Renal cortex interstitium (tissue), 15 donors: ENCODE measurements at places on chromosomes 11 and 22.

DNA sequence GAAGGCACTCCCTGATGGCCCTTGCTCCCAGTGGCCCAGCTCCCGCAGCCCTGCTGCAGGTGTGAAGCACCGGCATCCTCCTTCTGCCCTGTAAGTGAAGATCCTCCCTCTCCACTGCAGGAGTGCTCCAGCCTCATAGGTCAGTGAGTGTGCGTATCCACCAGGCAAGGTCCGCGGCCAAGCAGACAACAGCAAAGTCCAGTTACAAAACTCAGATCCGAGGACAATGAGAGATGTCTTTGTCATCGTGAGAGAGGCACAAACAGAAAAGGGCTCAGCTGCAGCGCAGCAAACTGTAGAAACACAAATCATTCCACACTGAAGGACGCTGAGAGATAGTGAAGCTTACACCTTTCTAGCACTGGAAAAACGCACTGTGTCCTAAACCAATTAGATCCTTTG is 46.1 kb downstream of the MYH9 start:
- no peak for DNase-seq

DNA sequence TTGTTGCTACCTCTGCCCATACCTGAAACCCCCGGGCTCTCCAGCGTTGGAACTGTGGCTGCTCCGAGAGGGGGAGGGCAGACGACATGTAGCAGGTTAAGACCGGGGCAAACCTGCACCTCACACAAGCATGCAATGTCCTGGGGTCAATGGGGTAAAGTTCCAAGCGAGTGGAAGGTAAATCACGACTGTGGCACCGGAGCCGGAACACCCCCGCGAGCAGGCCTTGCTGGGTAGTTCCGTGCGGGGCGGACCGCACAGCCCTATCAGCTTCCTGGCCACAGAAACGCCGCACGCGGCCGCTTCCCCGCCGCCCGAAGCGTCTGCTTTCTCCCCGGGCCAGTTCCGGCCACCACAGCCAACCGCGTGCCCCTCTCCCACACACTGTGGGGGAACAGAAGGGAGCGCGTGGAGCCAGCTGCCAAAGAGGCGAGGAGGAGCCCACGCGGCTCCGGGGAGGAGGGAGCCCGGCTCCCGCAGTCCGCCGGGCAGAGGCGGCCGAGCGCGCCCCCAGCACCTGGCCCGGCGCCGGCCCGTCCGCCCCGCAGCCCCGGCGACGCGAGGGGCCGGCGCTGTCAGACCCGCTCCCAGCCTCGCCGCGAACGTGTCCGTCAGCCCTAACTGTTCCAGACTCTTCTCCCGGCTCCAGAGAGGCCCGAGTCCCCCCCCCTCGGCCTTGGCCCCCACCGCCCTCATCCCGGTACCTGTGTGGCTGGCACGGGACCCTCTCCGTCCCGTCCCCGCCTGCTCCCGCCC is 1.6 kb downstream of the SPTBN2 start:
- DNase-seq: no peak

- no peak for DNase-seq
Observed at GRCh38 chr11:61659413-61660196, 20.6 kb upstream of the DAGLA start.

DNA sequence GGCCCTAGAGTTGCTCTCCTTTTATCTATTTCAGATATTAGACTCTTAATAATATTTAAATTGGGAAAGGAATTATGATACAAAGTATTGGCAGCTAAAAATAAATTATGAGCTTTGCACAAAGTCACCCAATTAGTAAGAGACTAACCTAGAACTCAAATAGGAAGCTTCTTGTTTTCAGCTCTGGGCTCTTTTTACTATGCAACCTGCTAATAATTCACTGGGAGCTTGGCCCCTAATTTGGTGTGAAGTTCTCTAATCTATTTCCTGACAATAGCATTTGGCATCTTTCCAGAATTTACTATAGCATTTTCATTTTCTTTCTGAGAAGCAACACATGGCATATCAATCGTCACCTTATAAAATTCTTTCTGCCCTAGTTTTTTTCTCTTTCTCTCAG is 727.7 kb upstream of the ANO5 start:
- no peak for DNase-seq

- DNase-seq: no peak
Observed at GRCh38 chr11:81920205-81920604, 813.5 kb downstream of the FAM181B start.

DNA sequence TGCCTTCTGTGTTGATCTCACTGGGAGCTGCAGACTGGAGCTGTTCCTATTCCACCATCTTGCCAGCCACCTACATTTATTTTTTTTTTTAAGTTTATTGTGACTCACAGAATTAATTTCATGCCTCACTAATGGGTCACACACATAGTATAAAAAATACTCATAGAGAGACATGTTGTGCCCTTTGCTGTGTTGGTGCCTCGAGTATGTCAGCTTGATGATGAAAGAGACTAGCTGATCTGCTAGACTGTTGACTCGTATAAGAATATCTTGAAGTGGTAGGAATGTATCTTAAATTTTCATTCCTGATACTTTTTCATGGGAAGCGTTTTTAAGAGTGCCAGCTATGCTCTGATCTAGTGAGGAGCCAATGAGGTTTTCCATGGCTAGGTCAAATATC is 28.6 kb upstream of the AMPD3 start:
- no peak for DNase-seq
